ENCODE measurements at places on chromosomes 1 and 21.

- peak; percentile 70 for DNase-seq
These were observed 10.4 kb downstream of the DCAF8 start for GRCh38 chr1:160251687-160252526.

DNA sequence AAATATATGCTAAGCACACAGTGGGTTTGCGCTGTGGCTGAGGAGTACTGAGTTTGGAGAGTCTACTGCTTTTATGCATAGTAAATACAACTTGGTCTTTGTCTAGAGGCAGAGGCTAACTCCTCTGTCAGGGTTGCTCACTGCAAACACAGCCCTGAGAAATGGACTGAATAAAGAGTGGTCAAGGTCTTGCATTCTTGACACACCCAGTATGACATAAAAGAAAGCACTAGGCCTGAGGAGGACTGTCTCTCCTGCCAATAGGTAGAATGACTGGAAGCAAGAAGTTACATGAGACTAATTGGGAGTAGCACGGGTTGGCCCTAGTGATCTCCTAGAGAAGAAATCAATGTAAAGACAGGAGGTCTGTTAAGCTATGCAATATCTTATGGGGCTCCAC lies 367.2 kb upstream of the B3GALT2 start:
- no peak for DNase-seq

DNA sequence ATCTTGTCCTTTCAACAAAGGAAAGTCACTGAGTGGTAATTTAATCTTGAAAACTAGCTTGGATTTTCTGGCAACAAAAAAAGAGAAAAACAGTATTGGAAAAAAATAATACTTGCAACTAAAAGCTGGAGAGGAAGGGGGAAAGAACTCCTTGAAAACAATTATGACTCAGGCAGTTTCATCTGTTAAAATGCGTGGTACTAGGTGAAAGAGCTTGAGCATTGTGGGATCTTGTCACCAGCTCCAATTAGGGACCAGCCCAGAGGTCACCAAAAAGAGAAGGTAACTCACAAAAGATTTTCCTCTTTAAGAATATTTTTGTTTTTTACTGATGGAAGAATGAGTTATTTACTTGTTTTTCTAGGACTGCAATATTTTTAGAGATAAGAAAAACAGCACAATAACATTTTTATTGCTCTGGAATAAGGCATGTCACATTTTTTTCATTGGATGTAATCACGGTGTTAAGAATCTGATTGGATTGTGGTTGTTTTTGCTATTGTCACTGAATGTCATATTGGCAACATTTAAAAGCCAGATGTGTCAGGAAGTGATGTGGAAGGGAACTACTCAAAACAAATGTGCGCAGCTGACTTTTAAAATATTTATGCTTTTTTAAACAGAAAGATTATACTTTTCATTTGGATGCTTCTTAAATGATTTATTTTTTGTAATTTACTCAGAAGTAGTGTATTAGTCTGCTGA lies 78.5 kb upstream of the ADAMTS5 start:
- no peak for DNase-seq

GRCh38 chr1:162716552-162716951 lies 74.0 kb upstream of the HSD17B7 start:
- DNase-seq = no peak

DNA sequence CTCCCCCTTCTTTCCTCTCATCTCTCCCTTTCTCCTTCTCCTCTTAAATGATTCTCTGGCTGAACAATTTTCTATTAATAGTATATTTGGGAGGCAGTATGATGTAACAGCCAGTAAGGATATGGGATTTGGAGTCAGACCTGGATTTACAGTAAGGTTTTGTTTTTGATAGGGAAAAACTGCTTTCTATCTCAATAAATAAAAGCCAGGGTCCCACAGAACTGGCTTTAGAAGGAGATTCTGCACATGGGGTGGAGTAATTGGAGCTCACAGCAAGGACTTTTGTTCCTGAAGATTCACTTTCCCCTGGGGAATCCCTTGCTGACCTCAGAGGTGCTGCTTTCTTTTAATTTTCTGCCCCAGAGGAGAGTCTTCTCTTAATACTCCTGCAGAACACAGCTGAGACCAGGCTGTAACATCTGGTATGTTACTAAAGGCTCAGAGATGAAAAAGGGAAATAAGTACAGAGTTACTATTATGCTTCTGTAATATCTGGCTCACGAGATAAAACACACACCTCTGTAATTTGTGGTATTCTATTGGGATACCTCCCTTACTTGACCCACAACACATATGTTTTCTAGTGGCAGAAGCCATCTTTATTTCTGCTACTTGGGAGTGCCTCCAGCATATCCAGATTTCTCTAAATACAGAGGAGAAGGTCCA lies 13.4 kb downstream of the EPB41 start:
- DNase-seq = peak; percentile 9

DNA sequence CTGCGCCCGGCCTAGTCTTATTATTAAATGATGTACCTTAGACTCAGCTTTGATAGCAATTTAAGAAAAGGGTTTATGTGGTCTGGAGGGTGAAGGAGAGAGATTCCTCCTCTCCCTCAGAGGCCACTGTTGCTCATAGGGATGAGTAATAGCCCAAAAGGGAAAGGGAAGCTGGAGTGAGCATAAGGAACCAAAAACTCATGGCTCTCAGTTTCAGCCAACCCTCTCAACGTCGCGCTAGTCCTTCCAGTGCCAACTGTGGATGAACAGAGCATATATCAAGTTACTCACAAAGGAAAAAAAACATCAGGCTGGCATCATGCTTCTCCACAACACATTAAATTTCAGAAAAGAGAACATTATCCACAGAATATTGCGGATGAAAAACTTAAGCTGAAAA lies 8.3 kb upstream of the GPR89B start:
- peak; percentile 66 for DNase-seq

DNA sequence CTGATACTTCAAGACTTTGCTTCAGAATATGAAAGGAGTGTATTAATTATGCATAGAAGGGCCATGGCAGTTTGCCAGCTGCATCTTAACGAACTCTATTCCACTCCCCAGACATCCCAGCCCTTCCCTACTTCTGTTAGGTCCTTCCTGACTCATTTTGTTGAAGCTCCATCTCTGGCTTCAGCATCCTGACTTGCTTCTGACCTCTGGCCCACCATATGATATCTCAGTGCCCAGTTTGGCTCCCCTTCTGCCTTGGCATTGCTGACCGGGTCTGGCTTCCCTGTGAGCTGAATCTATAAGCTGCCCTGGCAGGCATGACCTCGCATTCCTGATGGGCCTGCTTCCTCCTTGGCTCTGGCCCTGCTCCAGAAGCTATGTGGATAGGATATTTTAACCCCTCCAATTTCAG lies 27.6 kb upstream of the ARHGAP29 start:
- no peak for DNase-seq

GRCh38 chr1:40258445-40258769 lies 371 bp downstream of the ZMPSTE24 start:
- peak; percentile 25 for DNase-seq

DNA sequence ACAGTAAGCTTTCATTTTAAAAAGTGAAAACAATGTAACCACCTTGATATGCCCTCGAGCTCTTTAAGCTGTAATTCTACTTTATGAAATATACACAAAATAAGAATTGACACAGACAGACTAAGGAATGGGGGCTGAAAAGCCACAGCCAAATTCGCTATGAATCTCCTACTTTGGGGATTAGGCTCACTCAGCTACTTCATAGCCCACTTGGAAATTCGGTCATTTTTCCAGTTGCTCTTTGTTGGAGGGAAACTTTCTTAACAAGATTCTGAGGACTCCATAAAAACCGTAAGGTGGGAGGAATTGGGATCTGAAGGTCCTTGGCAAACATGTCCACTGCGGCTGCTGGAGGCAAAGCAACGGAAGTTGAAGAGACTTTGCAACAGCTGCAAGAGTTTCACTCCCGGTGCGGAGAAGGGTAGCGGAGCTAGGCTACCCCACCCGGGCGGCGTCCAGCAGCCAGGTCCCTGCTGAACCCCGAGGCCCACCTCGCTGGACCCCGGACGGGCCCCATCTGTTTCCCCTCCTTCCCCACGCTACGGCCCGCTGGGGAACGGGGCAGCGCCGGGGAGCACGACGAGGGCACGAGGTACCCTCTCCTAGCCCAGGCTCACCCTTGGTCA lies 634 bp downstream of the MYCBP start:
- DNase-seq = no peak
